ENCODE measurements at places on chromosomes 6 and 20.
A peak's percentile ranks its signal among the peaks of the same experiment; 100 is the strongest.

- no peak for DNase-seq
These were observed 31.9 kb downstream of the STK35 start for GRCh38 chr20:2133318-2134183.

DNA sequence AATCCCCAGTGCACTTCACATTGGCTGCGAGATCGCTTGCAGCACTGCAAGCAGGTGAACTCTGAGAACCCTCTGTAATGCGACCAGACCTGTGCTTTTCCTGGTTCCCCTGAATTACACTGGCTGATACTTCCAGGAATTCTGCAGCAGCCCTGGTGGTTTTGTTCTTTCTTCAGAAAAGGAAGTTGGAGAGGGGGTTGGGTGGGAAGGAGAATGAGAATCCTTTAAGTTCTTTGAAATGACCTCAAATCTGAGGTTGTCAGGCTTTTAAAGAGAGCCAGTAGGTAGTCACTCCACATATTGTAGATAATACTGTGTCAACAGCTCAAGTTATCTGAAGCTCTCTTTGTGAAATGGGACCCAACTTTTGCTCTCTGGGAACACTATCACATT, 62.4 kb downstream of the GCNT2 start:
- no peak for DNase-seq

- DNase-seq, result no peak
These were observed 21.7 kb downstream of the ELOVL5 start for GRCh38 chr6:53327017-53327395.

DNA sequence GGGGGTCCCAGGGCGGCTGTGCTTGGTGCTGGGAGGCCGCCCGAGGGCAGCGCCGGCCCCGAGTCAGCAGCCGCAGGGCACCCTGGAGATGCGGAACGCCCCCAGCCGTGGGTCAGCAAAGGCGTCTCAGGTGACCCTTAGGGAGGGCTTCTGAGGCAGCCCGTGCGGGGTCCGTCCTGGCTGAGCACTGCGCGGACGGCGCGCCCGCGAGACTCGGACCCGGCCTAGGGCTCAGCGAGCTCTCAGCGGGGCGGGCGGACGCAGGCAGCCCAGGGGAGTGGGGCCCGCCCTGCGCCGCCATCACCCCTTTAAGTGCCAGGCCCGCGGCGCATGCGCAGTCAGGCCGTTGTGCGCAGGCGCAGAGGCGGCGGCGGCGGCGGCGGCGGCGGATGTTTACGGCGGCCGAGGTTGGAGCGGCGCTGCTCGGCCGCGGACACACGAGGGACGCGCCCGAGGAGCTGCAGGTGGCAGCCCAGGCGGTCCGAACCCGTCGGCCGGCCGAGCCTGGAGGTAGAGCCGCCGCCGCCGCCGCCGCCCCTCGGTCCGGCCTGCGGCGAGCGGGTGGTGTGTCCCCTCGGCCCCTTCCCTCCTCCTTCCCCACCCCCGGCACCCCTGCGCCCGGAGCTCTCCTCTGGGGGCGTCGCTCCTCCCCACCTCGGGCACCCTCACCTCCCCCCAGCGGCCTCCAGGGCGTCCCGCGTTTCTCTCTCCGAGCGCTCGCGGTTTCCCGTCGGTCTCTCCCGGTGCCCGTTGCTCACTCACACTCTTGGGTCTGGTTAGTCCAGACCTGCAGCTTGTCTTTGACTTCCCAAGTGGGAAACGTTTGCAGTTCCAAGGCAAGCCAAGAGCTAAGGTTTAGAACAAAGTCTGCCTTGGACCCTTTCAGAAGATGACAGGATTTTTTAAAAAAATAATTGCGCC, at the start of gene PCMTD2:
TSS of gene PCMTD2 (plus strand) at position 388 of the 921 bp plus-strand sequence. CDS start 4,218 bp downstream, outside the sequence.
- DNase-seq, result peak; percentile 27

- DNase-seq, result no peak
These were observed 122.6 kb downstream of the SGK1 start for GRCh38 chr6:134195164-134195906.

DNA sequence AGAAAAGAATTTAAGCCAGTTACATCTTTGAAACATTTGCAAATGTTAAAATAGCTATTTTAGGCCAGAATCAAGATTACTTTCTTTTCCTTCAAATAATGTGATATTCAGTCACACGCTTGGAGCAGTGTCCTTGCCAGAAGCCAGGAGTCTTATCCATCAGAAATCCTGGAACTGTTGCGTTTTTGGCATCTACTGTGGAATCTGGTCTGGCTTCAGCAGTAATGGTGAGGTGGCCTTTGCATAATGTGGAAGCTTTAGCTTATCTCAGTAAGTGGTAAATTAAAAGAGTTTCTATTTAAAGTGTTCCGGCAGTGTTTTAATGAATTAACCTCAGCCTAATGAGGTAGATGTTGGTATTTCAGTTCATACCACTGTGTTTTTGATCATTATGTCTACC, 97.6 kb downstream of the FIG4 start:
- no peak for DNase-seq

DNA sequence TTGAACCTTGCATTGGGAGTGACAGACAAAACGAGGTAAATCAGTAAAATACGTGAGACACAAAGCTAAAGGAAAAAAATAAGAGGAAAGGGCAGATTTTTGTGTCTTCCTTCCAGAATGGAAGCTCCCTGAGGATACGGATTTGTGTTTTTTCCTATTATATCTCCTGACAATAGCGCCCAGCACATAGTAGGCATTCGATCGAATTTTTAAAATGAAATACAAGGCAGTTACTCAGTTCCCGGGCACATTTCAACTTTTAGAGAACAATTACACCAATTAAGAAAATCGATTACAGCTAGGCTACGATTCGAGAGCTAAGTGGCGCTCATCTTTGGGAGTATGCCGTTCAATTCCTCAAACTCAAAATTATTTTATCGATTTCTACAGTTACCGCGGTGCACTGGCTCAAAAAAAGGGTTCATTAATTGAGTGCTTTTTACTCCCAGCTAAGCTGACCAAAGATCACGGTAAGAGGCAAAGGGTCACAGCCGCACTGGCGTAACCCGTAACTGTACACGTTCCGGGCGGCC, 443 bp downstream of the RMND1 start:
- no peak for DNase-seq

DNA sequence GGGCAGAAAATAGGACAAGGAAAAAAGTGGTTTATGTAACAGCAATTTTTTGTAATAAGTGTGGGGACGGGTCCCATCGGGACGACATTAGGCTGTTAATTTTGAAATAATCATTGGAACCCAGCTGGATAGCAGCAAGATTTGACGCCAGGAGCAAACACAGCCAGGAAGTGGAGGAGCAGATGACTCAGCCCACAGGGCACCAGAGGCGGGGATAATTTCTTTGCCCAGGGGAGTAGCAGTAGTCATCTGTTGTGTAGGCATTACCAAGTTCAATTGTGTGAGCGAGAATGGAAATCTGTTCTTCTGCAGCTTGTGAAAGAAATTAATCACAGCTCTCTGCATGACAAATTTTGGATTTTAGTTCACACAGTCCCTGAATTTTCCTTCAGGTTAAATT, 22.6 kb upstream of the RIN2 start:
- no peak for DNase-seq

- DNase-seq, result no peak
These were observed 122.2 kb downstream of the KIF13A start for GRCh38 chr6:17865243-17865642.

- DNase-seq, result no peak
These were observed 1.5 kb downstream of the EPM2A start for GRCh38 chr6:145733810-145734209.

- DNase-seq, result no peak
These were observed 7.2 kb downstream of the PRDM13 start for GRCh38 chr6:99613705-99614429.

DNA sequence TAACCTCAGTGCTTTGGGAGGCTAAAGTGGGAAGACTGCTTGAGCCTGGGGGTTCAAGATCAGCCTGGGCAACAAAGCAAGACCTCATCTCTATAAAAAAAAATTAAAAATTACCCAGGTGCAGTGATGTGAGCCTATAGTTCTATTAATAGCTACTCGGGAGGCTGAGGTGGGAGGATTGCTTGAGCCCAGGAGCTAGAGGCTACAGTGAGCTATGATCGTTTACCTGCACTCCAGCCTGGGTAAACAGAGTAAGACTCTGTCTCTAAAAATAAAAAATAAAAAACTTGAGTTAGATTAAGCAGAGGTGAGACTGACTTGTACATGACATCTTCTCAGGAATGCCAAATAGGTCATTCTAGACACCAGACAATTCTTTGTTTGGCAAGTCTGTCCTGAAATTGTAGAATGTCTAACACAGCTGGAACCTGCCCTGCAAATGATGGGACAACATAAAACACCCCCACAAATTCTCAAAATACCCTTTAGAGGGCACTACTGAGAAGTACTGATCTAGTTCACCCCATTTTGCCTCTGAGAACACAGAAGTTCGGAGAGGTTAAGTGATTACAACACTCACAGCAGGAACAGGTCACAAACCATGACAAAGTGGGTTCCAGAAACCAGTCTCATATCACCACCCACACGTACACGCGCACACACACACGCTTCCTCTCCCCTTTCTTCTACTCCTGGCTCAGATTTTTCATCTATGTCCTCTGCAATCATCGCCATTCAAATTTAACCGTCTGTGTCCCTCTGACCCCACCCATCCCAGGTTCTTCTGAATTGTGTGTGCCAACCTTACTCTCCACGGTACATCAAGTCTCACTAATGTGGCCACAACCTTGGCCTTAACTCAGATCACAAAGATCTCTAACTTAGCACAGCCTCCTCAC, 38.3 kb downstream of the ARHGAP18 start:
- no peak for DNase-seq

DNA sequence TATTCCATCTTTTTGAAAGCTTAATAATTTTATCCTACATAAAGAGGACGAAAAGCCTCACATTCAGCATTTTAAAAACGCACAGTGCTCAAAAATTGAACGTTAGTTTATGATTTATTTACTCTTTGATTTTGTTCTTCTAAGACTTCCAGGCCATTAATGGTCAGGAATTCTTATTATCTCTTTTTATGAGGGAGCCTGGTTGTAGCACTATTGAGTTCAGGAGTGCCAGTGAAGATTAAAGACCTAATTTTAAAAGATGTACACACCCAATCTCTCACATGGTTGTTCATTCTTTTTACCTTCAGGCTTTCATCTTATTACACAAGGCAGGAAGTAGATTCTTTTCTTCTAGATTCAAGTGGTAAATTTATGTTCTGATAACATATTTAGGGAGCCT, 68.6 kb downstream of the HDDC2 start:
- DNase-seq, result no peak

- DNase-seq, result no peak
These were observed 15.1 kb downstream of the SLC22A3 start for GRCh38 chr6:160363016-160363996.

- no peak for DNase-seq
These were observed 48.8 kb downstream of the TULP4 start for GRCh38 chr6:158361068-158361467.

DNA sequence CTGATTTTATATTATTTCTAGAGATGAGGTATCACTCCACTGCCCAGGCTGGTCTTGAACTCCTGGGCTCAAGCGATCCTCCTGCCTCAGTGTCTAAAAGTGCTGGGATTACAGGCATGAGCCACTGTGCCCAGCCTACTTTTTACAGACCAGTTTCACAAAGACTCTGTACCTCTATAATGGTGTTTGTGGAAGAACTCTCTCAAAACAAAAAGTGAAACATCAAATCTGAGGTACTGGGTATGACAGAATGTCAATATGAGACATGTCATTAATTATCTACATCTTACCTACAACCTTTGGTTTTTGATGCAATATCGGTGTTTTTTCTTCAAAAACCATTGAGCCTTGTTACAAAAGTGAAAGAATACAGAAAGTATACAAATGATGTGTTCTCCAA, 49.4 kb upstream of the MCM9 start:
- no peak for DNase-seq

DNA sequence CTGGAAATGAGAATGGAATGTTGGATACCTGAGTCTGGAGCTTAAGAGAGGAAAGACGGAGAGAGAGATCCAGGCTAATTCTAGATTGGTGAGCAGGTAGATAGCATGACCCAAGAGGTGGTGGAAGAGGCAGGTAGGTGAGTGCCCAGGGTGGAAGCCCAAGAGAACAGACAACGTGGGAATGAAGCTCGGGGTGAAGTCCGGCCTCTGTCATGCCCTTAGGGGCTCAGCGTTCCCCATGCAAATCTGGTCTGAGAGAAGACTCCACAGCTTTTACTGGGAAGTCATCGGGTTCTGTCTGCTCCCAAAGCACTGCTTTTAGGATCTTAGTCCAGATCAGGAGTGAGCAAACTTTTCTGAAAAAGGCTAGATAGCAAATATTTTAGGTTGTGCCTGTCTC, 3.6 kb downstream of the NELFCD start:
- no peak for DNase-seq

GRCh38 chr6:3721810-3722621, 29.5 kb downstream of the PXDC1 start:
- no peak for DNase-seq

DNA sequence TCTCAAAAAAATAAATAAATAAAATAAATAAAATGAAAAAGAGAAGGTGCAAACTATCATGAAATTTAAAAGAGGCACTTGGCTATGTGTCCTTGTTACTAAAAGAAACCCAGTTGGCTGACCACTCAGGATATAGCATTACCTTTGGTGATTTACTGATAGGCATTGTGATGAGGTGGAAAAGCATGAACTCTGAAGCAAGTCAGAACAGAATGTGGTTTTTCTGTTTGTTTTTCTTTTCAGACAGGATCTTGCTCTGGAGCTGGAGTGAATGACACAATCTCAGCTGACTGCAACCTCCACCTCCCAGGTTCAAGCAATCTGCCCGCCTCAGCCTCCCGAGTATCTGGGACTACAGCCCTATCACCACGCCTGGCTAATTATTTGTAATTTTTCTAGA, 31.9 kb downstream of the ZNF184 start:
- no peak for DNase-seq

GRCh38 chr20:47677635-47678453, 107.4 kb downstream of the SULF2 start:
- no peak for DNase-seq

DNA sequence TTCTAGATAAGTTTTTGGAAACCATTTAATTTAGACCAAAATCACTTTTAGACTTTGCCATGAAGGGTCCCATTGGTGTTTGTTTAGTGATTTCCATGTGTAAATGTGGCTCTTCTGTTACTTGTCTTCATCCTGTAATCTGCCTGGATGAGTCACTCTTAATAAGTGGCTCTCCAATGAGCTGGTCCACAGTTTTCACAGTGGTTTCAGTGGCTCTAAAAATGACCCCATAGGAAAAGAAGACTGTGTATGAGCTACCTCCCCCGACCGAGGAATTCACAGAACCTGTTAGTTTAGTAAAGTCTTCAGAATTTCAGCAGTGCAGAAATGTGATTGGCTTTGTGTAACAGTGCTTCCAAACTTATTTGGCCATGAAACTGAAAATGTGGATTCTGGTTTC, 492.0 kb upstream of the MARCKS start:
- no peak for DNase-seq

- DNase-seq, result no peak
These were observed 147.7 kb downstream of the GPX5 start for GRCh38 chr6:28673417-28673786.

- no peak for DNase-seq
These were observed 10.0 kb downstream of the MOCS1 start for GRCh38 chr6:39924283-39924682.
